CMK (cell line): ENCODE measurements at places on chromosomes 5 and 9.

DNA sequence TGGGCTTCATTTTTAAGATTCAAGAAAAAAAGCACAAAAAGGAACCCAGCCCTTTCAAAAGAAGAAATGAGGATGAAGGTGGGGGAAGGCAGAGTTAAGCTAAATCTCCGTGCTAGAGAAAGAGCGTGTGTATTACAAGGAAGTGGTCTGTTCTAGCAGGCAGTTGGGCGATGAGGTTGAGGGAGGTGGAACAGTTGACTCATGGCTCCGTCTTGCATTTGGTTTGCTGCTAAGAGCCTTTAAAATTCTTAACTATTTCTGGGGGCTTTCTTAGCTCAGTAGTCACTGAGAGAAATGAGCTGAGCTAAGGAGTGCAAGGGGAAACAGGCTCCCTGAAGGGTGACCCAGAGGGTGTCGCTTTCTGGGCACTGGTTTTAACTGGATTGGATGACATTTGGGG lies 117.4 kb downstream of the GCNT1 start:
- DNase-seq = no peak

GRCh38 chr5:170648541-170648940 lies 135.0 kb upstream of the GABRP start:
- no peak for DNase-seq

DNA sequence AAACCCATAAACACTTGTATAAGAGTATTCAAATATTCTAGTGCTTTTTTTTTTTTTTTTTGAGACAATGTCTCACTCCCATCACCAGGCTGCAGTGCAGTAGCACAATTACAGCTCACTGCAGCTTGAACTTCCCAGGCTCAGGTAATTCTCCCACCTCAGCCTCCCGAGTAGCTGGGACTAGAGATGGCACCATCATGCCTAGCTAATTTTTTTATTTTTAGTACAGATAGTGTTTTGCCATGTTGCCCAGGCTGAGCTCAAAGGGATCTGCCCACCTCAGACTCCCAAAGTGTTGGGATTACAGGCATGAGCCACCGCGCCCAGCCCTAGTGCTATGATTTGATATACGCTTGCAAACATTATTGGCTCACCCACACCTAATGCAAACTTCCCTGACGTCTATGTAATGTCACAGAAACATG lies 11.8 kb downstream of the IL6ST start:
- DNase-seq = no peak

- DNase-seq = no peak
Measured at GRCh38 chr5:98656796-98657195, 116.7 kb upstream of the RGMB start.

DNA sequence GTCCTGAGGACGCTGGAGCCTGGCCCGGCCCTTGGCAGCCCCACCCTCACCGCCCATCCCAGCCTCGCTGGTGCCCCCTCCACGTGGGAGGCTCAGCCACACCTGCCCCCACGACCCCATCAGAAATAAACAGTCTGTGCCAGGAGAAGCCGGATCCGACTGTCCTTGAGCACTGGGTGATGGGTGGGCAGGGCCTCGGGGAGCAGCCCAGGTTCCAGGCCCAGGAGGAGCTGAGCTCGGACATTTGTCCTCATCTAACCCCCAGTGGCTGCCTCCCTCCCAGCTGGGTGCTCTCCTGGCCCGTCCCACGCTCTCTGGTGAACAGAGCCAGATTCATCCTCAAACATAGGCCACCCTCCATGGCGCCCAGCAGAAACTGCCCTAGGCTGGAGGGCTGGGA lies 4.6 kb upstream of the PTGDS start:
- DNase-seq = no peak

DNA sequence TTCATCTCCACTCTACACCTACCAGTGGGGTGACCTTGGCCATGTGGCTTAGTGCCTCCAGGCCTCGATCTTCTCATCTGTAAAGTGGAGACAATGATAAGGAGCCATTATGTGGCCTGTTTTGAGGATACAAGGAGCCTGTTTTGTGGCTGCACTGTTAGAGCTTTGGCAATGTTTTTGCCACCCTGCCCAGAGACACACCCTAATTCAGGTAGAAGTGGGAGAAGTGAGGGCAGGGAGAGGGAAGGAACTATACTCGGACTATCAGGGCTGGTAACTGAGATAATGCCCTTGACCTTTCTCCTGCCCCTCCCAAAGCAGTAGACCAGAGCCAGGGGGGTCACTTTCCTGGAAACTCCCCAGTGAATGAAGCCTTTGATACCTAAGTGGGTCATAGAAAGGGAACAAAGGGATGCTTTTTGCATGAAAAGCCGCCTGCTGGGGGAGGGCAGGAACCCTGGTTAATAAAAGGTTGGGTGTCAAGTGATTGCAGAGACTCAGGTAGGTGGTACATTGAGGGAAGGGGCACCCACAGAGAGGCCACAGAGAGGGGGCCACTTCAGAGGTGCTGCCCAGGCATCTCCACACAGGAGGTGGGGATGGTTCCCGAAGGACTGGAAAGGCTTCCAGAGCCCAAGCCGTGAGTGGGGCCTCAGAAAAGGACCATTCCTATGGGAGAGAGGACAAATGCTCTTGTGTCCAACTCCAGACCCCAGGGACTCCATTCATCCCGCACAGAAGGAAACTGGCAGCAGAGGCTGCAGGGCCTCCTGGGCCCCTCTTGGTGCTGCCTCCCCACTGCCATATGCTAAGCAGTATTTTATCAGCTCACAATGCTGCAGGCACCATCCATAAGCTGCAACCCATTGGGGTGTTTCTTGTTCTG lies 42.3 kb upstream of the VDAC1 start:
- no peak for DNase-seq

DNA sequence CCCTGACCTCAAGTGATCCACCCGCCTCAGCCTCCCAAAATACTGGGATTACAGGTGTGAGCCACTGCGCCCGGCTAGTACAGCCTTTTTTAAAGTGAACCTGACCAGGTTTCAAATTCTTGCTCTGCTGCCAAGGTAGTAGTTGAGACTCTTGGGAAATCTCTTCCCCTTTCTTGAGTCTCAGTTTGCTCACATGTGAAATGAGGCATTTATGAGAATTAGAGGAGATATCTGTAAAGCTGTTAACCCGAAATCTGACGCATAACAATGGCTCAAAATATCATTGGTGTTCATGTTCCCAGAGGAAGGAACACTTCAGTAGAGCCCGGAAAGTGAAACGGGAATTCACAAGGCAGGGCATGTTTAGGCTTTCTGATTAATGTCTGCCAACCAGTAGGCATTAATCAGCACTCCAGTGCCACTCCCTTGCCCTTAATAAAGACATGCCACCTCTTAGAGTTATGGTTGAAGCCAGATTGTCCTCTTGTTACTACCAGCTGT lies 1.5 kb downstream of the ARPC5L start:
- DNase-seq = no peak

DNA sequence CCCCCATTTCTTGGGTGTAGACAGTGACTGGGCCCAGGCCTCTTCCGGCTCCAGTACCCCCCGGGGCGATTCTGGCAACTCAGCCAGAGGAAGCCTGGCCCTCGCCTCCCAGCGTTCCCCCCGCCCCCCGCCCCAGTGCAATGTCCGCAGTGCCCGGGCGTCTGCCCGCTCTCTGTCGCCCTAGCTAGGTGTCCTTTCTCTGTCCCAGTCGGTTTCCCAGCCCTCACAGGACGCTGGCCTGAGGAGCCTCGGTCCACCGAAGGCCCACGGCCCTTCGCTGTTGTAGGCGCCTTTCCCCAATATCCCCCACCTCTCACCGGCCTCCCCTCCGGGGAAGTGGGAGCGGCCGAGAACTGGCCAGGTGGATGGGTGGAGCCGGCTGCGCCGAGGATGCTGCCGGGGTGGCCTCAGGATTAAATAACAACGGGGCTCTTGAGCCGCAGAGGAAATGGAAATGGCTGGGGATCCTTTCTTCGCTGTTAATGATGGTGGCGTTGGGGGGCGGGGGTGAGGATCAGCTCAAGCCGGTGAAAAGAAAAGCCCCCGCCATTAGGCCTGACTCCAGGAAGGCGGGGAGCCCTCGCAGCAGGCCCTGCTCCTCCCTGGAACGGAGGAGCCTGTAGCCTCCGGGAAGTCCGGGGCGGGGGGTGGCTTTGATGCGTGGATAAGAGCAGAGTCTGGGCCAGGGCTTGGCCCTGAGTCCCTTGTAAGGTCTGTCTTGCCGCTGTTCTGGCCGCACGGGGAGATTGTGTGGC lies 1.1 kb upstream of the SPRY4 start:
- no peak for DNase-seq

DNA sequence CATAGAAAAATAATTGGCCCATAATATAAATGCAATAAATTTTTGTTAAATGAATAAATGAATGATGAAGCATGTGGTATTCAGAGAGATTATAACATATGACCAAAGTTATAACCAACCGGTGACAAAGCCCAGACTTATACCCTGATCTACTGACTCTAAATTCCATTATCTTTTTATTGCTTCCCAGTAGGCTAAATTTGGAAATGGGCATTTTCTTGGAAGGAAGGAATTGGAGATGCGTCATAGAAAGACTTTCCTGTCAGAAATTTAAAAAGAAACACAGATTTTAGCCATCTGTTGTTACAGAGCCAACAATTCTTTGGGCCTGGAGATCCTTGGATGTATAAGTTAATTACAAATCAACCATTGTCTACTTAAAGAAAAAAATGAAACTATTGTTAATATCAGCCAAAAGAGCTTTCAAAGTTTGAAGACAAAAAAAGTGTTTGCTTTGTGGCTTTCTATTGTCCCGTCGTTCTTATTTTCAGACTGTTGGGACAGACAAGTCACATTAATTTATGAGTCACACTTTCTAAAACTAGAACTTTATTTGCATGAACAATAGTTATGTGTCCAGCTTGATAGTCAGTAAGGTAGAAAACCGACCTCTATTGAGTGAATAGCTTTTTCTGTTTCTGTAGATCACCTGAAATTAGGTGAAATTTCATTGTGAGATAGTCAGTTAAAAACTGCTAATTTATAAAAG lies 428.7 kb downstream of the GABRG2 start:
- no peak for DNase-seq

- DNase-seq = no peak
Measured at GRCh38 chr5:69335341-69335935, 2.8 kb upstream of the CCDC125 start.

GRCh38 chr5:156522651-156523529 lies 195.9 kb downstream of the SGCD start:
- no peak for DNase-seq

DNA sequence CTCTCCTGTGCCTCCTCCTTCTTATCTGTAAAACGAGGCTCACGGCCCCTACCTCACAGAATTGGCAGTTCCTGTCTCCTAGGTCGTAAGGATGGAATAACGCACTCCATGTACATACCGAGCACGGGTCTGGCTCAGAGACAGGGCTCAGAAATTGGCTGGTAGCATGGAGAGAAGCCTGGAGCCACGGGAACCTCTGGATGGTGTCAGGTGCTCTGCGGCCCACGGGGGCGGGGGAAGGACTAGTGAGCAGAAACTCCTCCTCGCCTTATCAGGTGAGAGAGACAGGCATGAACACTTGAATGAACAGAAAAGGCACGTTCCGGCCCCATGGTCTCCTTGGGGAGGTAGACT lies 15.4 kb upstream of the C5orf47 start:
- no peak for DNase-seq

GRCh38 chr5:24539613-24540012 lies 105.2 kb downstream of the CDH10 start:
- no peak for DNase-seq

GRCh38 chr5:156667616-156668015 lies 182.5 kb upstream of the PPP1R2B start:
- no peak for DNase-seq

- DNase-seq = no peak
Measured at GRCh38 chr9:2745560-2746380, 28.5 kb downstream of the KCNV2 start.

- no peak for DNase-seq
Measured at GRCh38 chr5:178207183-178207916, 3.0 kb downstream of the HNRNPAB start.

DNA sequence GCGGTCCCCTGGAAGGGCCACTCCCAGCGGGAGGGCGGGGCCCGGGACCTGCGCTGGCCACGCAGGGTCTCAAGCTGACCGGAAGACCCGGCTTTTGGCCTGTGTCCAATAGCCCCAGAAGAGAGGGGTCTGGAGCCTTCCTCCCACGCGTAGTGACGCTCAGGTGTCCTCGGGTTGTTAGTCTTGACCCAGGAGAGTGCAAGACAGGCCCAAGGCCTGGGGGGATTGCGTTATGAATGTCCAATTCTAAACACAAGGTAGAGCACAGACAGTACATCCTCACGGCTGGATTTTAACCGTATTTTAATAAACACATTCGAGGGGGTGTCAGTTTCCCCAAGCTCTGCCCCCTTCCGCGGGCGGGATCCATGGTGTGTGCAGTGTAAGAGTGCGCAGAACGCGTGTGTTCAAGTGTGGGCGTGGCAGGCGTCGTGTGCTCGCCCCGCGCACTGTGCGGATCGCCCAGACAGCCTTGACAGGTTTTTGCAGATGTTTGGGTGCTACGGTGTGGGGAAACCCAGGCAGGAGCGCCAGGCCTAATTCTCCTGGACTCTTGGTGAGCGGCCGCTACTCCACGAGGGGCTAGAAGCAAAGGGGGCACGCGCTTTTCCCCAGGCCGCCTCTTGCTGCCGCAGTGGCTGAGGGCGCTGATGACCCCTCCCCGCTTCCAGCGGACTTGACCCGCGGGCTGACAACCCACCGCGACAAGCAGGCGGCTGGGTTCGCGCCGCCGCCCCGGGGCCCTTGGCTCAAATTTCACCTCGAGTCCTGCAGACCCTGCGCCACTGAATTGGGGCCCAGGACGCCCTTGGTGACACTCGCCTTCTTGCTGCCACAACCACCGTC lies 6.1 kb upstream of the DMRT3 start:
- DNase-seq = no peak

- no peak for DNase-seq
Measured at GRCh38 chr5:17896605-17897004, 262.3 kb downstream of the TAF11L14 start.

GRCh38 chr9:114349713-114350480 lies 20.2 kb downstream of the ORM2 start:
- no peak for DNase-seq

DNA sequence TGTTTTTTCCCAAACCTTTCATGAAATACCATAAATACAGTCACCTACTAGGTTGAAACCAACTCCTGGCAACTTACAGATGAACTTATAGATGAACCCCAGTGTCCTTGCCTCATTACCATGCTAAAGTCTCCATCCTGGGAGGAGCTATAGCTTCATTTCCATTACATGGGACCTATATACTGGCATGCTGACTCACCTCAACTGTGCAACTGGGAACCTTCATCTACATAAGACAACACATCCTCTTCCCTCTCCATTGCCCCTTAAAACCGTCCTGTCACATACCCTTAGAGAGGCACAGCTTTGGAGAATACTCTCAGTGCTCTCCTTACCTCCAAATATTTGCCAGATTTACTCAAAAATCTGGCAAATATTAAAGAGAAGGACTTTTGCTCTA lies 638.3 kb downstream of the HTR1A start:
- DNase-seq = no peak

- no peak for DNase-seq
Measured at GRCh38 chr5:158805195-158805594, 294.5 kb downstream of the EBF1 start.

- DNase-seq = no peak
Measured at GRCh38 chr9:98109052-98109451, 10.0 kb downstream of the TRIM14 start.

GRCh38 chr5:110371725-110372041 lies 354.8 kb downstream of the TMEM232 start:
- no peak for DNase-seq
